NCI-H187 treated with DMSO at 0.1 percent for 48 hours (cell line): ENCODE measurements at places on chromosomes 11 and 22.

- DNase-seq: no peak
Observed at GRCh38 chr11:60700689-60701468, 1.5 kb downstream of the MS4A8 start.

DNA sequence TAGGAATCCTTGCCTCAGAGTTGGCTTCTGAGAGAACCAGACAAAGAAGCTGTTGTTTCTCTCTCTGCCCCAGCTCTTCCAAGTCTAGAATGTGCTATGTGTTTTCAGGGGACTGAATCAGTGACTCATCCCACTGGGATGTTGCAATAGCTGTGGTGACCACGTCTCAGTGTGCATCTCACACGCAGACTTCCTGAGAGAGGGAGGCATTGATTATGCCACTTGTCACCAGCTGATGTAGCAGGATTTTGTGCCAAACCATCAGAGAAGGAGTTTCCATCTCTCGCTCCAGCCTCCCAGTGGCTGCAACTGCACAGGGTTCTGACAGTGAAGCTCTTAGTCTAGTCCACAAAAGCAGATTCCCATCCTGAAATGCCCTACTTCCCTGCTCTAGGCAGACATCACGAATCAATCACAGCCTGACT, 455.8 kb downstream of the MIAT start:
- DNase-seq: no peak

GRCh38 chr11:10407055-10407454, 48.0 kb upstream of the AMPD3 start:
- no peak for DNase-seq

- peak; percentile 14 for DNase-seq
Observed at GRCh38 chr11:126716456-126717083, 284.0 kb downstream of the KIRREL3 start.

- DNase-seq: no peak
Observed at GRCh38 chr11:14330881-14331280, 28.1 kb downstream of the RRAS2 start.

GRCh38 chr11:35571696-35572095, 46.3 kb upstream of the PAMR1 start:
- no peak for DNase-seq

GRCh38 chr11:122104341-122104740, 11.7 kb downstream of the BLID start:
- no peak for DNase-seq

- no peak for DNase-seq
Observed at GRCh38 chr11:11320825-11321224, 32.2 kb downstream of the CSNK2A3 start.

DNA sequence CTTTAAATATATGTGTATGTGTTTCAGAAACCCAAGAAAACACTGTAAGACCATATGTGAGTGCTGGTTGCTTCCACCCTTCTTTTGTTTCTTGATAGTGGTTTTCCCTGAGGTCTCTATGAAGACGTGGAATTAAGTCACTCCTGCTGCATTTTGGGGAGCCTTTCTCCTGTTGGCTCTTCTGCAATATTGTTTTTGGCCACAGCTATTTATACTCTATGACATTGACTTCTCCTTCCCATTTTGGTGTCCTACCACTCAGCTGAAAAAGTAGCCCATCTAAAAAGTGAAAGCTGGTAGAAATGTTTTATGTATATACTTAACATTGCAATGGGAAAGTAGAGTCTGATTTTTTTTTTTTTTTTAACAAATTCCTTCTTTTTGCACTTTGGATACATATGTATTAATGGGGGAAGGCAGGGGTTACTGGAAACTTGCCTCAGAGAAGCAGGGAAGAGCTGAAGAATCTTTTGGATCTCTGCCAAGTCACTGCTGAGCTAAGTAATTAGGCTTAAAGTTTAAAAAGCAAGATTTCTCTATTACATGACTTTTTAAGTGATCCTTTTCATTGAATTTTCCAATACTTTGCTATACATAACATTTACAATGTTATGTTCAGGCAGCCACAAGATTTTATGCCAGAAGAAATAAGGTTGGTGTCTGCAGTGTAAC, 1.8 kb downstream of the TTC17 start:
- no peak for DNase-seq

GRCh38 chr11:42906226-42906625, 405.6 kb upstream of the API5 start:
- DNase-seq: no peak

- DNase-seq: no peak
Observed at GRCh38 chr11:4211991-4212390, 117.4 kb downstream of the RRM1 start.

DNA sequence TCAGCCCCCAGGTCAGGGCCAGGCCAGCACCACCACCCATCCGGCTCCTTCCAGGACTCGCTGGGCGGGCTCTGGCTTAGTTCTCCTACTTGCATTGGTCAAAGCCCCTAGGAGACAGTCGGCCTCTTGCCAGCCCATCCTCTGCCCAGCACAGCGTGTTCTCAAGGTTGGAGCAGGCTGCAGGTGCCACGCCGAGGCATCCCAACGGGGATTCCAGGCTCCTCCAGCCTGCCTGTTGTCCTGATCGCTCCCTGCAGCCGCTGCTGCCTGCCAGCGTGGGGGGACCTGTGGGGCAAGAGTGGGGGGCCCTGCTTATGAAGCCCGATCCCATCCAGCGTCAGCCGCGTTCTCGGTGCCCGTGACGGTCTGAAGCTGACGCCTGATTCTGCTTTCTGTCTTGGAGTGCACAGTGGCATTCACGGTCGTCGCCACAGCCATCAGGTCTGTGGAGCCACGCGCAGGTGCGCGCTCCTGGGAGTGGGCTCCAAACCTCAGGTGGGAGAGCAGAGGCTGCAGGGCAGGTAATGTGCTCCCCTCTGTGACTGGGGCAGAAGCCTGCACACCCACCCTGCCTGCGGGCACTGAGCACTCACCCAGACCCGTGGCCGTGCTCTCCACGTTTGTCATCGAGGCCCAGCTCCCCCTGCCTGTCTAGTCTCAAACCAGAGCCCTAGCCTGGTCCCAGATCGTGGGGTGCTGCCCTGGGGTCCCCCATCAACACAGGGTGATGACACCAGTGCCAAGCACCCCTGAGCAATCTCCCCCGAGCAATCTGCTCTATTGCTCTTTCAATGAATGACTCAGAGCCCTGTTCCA, 991.6 kb downstream of the BRD1 start:
- no peak for DNase-seq

DNA sequence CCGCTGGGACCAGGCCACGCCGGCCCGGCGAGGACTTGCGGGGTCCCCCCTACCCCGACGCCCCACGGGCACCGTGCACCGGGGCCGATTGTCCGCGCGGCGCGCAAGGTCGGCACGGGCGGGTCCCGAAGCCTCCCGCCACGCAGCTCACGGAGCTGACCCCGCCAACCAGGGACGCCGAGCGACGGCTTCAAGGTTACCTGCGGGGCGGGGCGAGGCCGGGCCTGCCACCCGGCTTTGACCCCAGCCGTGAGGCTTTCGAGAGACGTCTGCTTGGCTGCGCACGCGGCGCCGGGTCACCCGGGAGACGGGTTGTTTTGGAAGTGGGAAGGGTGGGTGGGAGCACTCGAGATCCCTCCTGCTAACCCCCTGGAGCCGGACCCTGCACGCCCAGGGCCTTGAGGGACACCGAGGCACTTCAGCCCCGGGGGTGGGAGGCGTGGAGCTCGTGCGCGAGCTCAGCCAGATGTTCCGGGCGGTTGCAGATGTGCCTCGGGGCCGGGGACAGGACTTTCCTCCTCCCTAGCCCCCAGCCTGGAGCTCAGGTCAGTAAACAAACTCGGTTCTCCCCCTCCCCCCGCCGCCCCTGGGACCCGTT, 3.2 kb upstream of the WNT11 start:
- no peak for DNase-seq
